ENCODE measurements at places on chromosomes 6 and 20.

DNA sequence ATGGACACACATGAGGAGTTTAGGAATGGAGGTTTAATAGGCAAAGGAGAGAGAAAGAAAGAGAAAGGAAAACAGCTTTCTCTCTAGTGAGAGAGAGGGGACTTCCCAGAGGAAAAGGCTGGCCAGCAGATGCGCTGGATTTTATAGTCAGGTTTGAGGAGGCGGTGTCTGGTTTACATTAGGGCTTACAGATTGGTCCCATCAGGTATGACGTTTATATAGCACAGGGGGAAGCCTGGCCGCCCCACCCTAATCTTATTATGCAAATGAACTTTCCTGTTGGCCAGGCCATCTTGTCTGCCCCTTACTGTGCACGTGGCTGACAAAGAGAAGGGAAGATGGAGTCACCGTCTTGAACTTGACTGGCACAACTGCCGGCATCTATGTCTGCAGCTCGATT lies 86.6 kb upstream of the QKI start:
- ATAC-seq = no peak

DNA sequence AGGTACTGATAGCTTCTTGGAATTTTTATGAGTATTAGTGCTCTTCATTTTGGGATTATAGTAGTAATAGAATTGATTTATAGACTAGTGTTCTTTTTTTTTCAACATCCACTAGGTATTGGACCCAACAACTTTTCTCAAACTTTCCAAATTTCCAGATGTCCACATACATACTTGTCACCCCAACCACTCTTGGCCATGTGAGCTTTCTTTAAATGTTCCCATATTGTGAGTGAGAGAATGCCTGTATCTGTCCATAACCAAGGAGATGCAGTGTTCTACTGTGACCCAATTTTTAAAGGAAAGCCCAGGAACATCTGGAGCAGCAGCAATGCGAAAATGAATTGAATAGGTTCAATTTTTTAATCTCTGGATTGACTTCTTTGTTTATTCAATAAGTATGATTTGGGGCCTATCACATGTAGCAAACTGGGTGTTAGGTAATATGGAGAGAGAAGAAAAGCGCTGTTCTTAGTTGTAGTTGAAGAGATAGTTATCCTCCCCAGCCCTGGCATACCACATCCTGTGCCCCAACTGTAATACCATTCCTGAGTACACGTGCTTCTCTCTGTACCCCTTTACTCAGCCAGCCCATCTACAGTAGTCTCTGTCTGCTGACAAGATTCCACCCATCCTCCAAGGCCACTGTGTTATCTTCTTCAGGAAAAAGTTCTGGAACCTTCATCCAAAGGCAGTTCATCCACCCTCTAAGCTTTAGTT lies 116.8 kb upstream of the SUPT3H start:
- ATAC-seq = no peak

DNA sequence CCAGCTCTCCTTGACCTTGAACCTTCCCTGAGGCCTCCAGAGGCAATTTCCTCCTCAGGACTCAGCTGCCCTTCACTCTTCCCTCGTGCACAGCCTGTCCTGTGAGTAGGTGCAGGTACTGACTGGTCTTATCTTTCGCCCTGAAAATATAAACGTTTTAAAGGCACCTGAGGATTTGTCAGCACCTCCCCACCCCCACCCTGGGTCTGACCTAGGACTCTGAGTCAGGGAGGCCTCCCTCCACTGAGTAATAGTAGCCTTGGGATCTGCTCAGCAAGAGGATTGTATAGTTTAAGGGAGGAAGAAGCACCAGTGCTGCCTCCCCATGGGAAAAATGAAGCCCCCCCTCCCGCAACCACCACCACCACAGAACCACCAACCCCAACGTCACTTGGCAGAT lies 54.6 kb downstream of the PPARD start:
- ATAC-seq = no peak

- peak; percentile 64 for ATAC-seq
These were observed 104.9 kb downstream of the OGFRL1 start for GRCh38 chr6:71393471-71393870.

DNA sequence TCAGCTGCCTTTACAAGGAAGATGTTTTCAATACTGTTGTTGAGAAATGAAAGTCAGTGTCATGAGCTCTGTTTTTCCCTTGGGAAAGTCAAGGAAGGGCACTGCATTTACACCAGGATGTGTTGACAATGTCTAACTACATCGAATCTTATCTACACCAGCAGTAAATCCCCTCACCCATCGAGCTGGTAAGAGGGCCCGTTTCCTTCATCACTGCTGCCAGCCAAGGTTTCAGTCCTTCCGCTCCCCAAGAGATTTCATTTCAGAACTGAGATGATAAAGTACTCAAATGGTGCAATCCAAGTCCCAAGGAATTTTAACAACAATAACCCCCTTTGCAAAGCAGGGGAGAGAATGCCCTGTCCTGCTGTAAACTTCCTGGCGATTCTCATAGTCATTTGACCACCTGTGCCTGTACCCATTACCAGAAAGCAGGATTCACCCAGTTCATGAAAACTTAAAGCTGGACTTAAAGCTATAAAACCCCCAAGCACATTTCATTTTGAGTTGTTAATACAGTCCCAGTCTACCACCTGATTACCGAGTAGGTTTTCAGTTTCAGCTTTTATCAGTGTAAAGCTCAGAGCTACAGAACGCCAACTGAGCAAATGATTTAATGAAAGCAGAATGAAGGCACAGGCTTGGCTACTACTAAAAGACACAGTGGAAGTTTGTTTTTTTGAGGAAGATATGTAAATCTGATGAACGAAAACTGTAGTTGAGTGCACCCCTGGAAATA lies 122.5 kb upstream of the TAB2 start:
- ATAC-seq = no peak

- ATAC-seq = no peak
These were observed 1.8 kb downstream of the SSR1 start for GRCh38 chr6:7311176-7311575.

DNA sequence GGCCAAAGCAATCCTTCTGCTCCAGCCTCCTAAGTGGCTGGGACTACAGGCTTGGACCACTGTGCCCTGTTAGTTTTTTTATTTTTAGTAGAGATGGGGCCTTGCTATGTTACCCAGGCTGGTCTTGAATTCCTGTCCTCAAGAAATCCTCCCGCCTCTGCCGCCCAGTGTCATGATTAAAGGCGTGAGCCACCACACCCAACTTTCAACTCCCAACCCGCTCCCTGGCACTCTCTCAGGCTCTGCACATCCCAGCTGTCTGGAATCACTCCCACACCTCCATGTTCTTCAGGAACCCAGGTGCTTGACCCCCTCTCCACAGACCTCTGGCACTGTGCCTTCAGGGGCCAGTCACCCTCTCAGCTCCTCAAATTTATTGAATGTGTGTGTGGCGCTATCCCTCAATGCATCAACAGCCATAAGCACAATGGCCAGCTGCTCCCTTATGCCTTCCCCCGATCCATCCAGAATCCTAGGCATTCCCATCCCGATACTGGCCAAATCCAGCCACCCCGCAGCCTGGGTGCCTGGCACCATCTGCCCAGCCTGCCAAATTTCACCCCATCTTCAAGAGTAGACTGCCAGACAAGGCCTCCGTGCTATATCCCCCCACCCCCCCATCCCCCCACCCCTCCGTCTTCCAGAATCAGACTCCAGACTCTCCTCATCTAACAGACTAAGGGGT lies 647 bp upstream of the POU5F1 start:
- ATAC-seq = no peak

GRCh38 chr20:63122626-63123025 lies 93.3 kb downstream of the YTHDF1 start:
- ATAC-seq = no peak

DNA sequence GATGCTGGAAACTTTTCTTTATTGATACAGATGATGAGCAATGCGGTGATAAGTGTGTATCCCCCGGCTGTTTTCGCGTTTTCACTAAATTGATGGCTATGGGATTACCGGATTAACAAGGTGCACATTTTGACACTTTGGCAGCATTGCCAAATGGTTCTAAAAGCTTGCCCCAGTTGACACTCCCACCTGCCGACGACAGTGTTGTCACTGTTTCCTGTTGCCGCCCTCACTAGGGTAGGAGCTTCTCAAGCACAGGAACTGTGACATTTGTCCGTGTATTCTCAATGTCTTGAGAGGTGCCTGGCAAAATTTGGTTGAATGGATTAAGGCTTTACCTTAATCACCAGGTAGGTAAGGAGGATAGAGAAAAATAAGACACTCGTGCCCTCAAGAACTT lies 9.8 kb upstream of the MAPK13 start:
- ATAC-seq = no peak

GRCh38 chr6:40894962-40895799 lies 143.8 kb downstream of the UNC5CL start:
- peak; percentile 48 for ATAC-seq

DNA sequence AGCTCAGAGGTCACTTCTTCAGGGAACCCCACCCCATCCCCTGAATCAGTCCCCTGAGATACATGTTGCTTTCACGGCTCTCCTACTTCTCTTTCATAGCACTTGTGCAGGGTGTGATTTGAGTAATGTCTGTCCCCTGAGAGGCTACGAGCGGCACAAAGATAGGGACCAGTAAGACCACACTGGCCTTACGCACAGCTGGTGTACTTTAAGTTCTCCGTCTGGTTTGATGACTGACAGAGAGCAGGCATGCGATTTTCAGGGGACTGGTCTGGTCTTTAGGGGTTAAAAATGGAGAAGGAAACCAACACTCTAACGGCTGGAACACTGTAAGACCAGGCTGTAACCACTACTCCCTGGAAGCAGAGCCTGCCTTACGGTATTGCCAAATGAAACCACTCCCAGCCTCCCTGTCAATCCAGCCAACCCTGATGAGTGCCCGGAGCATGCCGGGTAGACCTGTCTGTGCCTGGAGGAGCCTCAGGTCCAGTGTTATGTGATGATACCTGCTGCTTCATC lies 47.1 kb downstream of the ELMO2 start:
- ATAC-seq = no peak

- ATAC-seq = no peak
These were observed 86.4 kb downstream of the ZHX3 start for GRCh38 chr20:41231136-41231535.

- peak; percentile 68 for ATAC-seq
These were observed 171.4 kb downstream of the DTNBP1 start for GRCh38 chr6:15491255-15491985.

DNA sequence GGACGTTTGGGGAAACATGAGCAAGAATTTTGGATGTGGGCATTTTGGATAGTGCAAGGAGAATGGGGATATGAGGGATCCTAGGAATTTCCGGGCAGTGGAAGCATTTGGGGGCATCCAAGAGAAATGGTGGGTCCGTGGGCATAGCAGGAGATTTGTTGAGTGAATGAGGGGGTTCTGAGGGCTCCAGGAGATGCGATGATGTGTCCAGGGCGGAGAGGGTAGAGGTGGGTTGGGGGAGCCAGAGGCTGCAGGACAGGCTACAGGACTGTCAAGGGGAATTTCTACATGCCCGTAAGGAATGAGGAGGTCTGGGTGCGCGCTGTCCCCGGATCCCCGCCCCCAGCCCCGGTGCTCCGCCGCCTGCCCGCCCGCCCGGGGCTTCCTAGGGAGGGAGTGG lies 364 bp downstream of the FRS3 start:
- peak; percentile 39 for ATAC-seq

- no peak for ATAC-seq
These were observed 122.5 kb downstream of the MTHFD1L start for GRCh38 chr6:150987855-150988464.

DNA sequence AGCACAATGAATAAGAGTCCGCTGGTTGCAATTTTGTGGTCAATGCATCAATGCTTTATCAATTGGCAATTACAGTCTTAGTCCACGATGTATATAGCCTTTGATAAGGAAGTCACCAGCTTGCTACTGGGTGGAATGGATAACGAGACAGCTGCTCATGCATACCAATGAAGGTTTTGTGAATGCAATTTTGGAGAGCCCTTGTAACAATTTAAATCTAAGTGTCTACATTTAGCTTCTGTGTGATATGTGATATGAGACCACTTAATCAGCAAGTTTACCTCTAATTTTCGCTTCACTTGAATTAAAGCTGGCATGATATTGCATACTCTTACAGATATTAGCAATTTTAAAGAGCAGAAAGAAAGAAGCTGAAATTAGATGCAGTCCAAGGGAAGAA lies 543.9 kb downstream of the RNF144B start:
- no peak for ATAC-seq

- ATAC-seq = no peak
These were observed 557.3 kb upstream of the CDH4 start for GRCh38 chr20:60694763-60695162.

DNA sequence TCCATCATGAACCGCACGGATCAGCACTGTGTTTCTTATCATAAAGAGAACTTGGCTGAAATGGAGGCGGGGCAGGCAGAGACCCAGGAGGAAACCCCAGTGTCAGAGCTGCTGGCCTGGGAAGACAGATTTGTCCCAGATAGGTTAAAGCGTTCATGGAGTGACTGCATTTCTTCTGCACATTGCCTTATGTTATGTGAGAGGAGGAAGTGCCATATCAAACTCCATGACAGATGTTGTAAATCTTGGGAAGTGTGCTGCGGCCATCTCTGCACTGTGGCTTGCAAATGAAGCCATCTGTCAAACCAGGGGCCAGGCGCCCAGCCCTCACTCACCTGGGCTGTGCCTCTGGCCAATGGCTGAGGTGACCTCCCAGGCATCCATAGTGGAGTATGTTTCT lies 163.0 kb downstream of the SLC24A3 start:
- no peak for ATAC-seq

Data from gastroesophageal sphincter (tissue), 4 donors.